Stimulated activated CD4-positive, alpha-beta T cell treated with anti-CD3 and anti-CD28 coated beads, Interleukin-2, amount 100 ng/mL, for 48 hours (primary cell): ENCODE measurements at places on chromosomes 3 and 15.

DNA sequence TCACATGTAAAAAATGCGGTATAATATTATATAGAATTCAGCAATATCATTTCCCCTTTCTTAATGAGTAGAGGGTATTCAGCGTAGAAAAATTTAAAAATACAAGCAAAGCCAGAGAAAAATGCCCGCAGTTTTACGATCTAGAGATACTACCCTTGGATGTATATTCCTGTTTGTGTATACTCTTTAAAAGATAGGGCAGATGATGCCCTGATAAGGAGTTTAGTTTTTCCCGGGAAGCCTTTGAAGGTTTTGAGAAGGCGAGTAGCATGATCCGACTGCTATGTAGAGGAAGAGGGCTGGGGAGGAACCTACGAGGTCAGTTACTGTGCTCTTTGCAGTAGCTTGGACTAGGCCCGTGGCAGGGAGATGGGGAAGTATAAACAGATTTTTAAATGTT is 1.2 kb downstream of the YEATS2 start:
- no peak for DNase-seq

- DNase-seq: peak; percentile 19
Observed at GRCh38 chr15:39919748-39920509, at the start of gene GPR176. GPR176 (minus strand) TSS chr15:39920266; CDS start chr15:39920026, 240 bp downstream.

GRCh38 chr3:4771243-4771642 is 208.0 kb upstream of the BHLHE40 start:
- DNase-seq: no peak

GRCh38 chr3:43073836-43074220 is 32.1 kb downstream of the POMGNT2 start:
- no peak for DNase-seq

DNA sequence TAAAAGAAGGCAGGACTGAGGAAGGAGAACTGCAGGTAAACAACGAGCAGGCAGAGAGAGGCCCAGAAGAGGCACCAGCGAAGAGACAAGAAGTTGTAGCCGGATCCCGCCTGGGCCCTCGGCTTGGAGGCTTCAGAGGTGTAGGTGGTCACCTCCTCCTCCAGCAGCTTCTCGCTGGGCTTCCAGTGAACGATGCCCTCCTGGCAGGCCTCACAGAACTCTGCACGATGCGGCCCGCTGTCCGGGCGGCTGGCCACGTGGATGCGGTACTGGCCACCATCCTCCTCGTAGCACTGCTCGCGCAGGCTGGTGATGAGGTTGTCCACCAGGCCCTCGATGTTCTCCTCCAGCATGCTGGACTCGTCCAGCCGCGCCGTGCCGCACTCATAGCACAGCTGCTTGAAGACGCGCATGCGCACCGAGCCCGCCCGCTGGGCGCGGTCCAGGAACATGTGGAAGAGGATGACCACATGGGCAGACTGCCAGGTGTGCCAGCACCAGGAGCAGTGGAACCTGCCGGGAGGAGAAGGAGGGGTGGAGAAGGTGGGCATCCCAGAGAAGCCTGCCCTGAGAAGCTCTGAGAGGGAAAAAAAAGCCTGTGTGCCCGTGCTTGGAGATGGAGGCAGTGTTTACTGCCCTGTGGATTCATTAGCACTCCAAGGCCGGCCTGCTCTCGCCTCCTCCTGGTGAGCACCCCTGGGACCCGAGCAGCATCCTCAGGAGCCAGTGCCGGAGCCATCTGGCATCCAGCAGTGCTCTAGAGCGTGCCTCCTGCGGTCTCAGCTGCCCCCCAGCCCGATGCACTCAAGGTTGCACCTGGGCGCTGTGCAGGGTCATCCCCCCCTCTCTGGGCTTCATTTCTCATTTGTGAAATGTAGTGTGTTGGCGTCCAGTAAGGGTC is 3.6 kb downstream of the RTP2 start:
- DNase-seq: no peak

DNA sequence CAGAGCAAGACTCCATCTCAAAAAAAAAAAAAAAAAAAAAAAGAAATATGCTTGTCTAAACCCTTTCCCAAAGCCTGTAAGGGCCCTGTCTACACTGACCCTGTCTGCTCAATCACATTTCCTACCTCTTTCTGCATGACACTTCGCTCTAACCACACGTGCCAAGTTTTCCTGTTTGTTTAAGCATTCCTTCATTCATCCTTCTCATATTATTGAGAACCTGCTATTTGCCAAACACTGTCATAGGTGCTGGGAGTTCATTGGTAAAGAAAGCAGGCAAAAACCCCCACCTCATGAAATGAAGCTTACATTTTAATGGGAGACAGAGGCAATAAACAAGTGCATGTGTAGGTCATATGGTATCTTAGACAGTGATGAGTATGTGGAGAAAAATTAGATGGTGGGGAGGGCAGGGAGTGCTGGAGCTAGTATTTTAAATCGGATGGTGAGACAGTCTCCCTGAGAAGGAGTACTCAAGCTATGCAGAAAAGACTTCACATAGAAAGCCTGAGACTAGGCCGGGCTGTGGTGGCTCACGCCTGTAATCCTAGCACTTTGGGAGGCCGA is 48.0 kb downstream of the B3GNT5 start:
- DNase-seq: no peak

DNA sequence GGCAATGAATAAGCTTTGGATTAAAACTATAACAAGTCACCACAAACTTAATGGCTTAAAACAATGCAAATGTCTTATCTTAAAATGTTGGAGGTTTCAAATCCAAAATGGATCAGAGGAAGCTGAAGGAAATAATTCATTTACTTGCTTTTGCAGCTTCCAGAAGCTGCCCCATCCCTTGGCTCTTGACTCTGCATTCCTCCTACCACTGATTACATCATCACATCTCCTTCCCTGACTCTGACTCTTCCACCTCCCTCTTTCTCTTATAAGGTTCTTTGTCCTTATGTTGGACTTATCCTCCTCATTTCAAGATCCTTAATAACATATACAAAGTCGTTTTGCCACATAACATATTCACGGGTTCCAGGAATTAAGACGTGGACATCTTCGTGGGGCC is 982.8 kb upstream of the ROBO1 start:
- no peak for DNase-seq

DNA sequence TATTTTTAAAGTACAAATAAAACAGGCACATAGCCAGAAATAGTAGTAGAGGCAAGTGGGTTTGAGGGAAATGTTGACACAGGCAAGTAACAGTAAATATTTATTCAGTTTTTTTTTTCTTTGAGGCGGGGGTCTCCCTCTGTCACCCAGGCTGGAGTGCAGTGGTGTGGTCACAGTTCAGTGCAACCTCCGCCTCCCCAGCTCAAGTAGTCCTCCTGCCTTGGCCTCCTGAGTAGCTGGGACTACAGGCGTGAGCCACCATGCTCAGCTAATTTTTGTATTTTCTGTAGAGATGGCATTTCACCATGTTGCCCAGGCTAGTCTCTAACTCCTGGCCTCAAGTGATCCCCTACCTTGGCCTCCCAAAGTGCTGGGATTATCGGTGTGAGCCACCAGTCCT is 43.5 kb downstream of the PHLDB2 start:
- no peak for DNase-seq

GRCh38 chr15:89322822-89323221 is 11.8 kb downstream of the POLG start:
- no peak for DNase-seq

GRCh38 chr3:178318340-178318739 is 217.9 kb upstream of the KCNMB2 start:
- no peak for DNase-seq

GRCh38 chr3:97825101-97825500 is 3.3 kb downstream of the CRYBG3 start:
- DNase-seq: no peak

- no peak for DNase-seq
Observed at GRCh38 chr15:80491163-80491847, 87.1 kb downstream of the ARNT2 start.

DNA sequence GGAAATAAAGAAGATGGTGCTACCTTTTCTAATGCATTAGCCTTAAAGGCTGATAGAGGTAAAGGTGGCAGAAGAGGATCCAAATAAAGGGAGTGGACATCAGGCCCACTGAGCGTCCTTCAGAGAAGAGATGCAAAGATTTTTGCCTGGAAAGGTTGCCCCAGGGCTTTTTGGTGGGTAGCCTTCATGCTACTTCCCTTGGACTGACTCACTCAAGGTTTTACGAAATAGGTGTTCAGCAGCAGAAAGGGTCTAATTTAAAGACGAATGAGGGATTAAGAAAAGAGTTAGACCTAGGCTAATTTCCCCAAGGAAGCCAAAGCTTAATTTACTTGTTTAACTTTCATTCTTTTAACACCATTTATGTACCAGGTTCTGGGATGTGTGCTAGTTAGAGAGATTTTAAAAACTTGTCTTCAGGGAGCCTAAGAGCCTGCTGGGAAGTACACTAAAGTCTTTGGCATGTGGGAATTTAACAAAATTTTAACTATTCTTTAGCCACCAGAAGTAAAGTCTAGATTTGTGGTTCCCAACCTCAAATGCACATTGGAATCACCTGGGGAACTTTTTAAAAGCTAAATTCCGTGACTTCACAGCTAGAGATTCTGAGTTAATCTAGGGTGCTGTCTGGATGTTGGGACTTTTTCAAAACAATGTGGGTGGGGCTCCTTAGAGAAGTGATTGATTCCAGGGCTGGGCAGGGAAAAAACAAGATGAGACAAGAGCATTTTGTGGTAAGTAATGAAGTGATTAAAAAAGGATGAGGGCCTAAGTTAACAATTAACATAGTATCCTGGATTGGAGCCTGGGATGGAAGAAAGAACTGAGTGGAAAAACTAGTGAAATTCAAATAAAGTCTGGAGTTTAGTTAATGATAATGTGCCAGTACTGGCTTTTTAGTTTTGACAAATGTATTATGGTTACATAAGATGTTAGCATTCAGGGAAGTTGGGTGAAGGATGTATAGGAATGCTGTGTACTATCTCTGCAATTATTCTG is 3.4 kb downstream of the IL20RB start:
- DNase-seq: no peak

- no peak for DNase-seq
Observed at GRCh38 chr15:78551902-78552301, 11.7 kb downstream of the PSMA4 start.

GRCh38 chr3:94643400-94643799 is 580.5 kb downstream of the NSUN3 start:
- DNase-seq: no peak

GRCh38 chr15:41011055-41011815 is 58.0 kb downstream of the CHAC1 start:
- no peak for DNase-seq

DNA sequence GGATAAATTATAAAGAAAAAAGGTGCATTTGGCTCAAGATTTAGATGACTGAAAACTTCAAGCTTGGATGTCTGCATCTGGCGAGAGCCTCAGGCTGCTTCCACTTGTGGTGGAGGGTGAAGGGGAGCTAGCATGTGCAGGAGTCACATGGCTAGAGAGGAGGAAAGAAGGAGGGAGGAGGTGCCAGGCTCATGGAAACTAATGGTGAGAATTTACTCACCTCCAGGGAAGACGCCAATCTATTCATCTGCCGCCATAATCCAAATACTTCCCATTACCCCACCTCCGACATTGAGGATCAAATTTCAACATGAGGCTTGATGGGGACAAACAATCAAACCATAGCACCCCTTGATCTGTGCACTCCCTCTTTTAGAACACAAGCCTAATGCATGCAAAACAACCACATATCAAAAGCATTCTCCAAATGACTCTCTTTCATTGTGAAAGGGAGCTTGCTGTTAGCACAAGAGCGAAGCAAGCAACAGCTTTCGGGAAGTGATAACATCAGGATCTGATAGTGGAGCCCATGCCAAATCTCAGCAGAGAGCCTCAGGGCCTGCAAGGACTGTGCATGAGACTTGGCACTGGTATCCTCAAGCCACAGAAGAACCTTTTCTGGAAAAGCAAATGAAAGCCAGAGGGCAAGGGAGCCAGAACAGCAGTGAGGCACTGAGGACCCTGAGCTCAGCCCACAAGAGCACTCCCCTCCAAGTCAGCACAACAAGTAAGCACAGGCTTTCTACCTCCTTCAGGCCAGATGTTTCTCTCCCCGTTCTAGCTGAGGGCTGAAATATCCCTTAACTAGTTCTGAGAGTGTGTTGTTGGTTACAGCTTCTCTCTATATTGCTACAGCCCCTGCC is 50.2 kb upstream of the THBS1 start:
- DNase-seq: no peak

DNA sequence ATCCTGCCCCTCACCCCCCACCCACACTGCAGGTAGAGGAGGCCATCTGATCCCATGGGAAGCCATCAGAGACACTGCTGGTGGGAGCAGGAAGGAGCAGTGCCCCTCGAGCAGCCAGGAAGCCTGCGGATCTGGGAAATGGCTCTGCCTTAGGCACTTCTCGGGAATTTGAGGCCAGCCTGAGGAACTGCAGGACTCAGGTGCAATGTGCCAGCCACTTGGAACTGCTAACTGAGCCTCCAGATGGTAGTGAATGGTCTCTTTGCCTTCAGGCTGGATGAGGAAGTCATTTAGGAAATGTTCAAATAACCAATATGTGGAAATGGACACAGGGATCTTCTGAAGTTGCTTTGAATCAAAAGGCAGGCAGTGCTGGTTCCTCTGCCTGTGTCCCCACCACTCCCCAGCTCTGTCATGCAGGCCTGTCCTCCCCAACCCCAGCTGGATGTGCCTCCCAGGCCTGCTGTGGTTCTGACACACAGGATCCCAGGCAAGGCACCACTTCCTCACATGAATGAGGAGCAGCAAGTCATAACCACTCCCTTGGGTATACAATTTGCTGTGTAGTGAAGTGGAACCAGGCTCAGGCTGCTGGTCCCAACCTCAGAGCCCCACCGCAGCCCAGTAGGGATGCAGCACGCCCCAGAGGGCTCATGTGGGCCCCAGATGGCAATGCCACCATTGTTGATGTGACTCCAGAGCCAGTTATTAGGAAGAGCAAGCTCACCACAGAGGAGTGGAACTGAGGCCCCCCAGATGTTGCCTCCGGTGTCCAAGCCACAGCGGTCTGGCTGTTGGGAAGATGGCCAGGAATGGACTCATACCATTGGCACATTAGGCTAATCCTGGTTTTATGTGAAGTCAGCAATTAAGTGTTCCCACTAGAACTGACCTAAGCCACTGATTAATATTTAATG is 46.5 kb upstream of the LIMD1 start:
- DNase-seq: no peak

DNA sequence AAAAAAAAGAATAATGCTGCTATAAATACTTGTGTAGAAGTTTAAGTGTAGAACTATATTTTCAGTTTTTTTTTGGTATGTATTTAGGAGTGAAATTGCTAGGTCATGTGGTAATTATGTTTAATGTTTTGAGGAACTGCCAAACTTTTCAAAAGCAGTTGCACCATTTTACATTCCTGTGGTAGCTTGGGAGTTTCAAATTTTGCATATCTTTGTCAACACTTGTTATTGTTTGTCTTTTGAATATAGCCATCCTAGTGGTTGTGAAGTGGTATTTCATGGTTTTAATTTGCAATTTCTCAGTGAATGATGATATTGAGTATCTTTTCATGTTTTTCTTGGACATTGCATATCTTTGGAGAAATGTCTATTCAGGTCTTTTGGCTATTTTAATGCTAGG is 30.4 kb downstream of the SKIL start:
- DNase-seq: no peak

GRCh38 chr15:95853350-95853749 is 477.1 kb upstream of the NR2F2 start:
- no peak for DNase-seq

DNA sequence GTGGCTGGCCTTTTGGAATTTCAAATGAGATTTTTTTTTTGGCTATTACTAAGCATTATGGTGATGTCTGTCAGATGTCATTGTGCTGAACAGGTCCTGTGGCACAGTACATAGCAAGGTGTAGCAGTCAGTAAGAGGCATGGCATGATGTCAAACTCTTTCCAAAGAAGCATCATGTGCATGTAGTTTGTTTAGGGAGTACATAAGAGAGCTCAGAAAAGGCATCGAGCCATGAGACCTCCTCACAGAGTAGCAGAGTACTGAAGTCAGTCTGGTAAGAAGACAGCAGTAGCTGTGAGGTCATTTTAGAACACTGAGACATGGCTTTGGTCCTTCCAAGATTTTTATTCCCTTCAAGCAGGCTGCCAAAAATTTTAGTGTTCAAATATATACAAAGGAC is 134.9 kb upstream of the SPRED1 start:
- DNase-seq: no peak
